Cerebellar cortex (tissue), 1 donor: ENCODE measurements at places on chromosomes 1 and 21.
A peak's percentile ranks its signal among the peaks of the same experiment; 100 is the strongest.

- no peak for DNase-seq
Observed at GRCh38 chr1:25695771-25696311, 79.2 kb downstream of the MAN1C1 start.

- DNase-seq: no peak
Observed at GRCh38 chr1:180053594-180054567, 99.3 kb downstream of the CEP350 start.

DNA sequence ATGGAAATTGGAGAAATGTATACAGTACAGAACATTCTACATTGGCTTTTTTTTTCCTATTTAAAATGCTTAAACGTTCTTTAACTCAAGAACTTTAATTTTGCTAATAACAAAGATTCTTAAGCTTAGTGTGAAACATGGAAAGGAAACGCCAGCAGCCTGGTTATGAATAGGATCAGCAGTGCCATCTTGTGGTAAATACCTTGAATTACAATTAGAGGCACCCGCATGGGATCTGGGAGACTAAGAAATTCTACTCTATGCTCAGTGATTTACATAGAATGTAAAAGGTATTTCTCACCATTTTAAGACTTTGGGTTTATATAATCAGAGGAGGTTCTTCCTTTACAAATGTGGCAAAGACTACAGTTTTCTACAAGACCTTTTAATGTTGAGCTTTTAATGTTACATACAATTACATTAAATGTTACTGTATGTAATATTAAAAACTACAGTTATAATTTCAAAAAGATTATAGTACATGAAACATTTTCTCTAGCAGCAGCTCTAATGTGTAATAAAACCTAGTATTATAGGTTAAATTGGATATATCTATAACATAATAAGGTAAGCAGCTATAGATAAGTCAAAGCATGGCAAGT is 32.1 kb upstream of the APOBEC4 start:
- DNase-seq: peak; percentile 42

DNA sequence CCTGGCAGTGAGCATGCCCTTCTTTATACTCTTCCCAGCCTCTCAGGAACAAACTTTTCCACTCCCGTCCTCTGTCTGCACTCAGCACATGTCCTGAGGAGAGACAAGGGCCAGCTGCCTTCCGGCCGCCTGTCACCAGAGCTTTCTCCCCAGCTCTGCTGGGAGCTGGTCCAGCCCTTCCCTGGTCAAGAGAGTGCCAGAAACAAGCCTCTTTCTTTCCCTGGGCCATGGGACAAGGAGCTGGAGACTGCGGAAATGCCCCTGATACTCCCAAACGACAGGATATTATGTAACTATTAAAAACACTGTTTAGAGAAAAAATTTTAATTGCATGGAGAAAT is 10.4 kb downstream of the LAMB3 start:
- peak; percentile 30 for DNase-seq

DNA sequence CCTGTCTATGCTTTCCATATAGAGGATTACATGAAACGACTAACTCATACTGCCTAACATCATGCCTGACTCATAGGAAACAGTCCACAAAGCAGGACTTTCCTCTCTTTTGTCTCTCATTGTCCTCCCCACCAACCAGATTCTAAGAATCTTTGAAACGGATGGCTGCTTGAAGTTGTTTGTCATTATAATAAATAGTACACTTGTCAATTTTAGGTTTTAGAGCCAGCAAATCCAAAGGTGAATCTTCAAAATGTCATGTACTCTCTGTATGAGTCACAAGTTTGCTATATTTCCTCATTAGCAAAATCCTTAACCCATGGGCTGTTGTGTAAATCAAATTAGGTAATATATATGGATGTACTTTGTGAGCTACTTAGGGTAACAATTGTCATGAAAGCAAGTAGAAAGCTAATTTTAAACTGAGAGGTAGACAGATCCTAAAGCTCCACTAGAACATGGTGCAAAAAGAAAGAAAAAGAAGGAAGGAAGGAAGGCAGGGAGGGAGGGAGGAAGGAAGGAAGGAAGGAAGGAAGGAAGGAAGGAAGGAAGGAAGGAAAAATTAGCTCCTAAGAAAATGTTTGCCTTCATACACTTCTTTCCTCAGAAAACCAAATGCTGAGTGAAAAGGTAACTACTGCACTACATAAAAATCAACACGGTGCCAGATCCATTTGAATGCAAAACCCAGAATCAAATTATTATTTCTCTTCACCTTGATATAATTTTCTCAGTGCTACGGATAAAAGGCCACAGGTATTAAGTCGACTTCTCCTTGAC is 129.5 kb upstream of the PRMT6 start:
- peak; percentile 14 for DNase-seq

GRCh38 chr21:35855484-35855883 is 204.8 kb downstream of the SETD4 start:
- no peak for DNase-seq

GRCh38 chr1:77899647-77900320 is 11.4 kb downstream of the NEXN start:
- no peak for DNase-seq

GRCh38 chr1:209613400-209614150 is 30.1 kb downstream of the CAMK1G start:
- DNase-seq: no peak

GRCh38 chr1:234271243-234271606 is 102.0 kb upstream of the COA6 start:
- DNase-seq: no peak

- no peak for DNase-seq
Observed at GRCh38 chr1:112711670-112712069, 3.5 kb downstream of the PPM1J start.

GRCh38 chr1:79373481-79374125 is 367.1 kb upstream of the ADGRL4 start:
- DNase-seq: peak; percentile 4

DNA sequence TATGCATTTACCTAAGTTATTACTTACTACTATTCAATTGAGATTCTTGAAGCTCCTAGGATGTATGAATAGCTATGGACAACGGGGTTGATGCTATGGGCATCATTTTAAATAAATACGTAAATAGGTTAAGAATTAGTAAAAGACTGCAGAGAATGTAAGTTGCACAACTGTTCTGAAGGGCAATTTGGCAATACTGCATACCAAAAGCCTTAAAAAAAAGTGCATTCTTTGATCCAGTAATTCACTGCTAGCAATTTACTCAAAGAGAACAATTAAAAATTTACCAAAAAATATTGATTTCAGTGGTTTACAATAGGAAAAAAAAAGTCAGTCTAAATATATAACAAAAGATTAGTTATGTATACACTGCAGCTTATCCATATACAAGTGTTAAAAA is 3.5 kb downstream of the ARPC5 start:
- DNase-seq: no peak

GRCh38 chr1:208868554-208868953 is 624.4 kb upstream of the PLXNA2 start:
- DNase-seq: no peak

GRCh38 chr21:45550522-45551210 is 8.4 kb upstream of the SLC19A1 start:
- DNase-seq: no peak

DNA sequence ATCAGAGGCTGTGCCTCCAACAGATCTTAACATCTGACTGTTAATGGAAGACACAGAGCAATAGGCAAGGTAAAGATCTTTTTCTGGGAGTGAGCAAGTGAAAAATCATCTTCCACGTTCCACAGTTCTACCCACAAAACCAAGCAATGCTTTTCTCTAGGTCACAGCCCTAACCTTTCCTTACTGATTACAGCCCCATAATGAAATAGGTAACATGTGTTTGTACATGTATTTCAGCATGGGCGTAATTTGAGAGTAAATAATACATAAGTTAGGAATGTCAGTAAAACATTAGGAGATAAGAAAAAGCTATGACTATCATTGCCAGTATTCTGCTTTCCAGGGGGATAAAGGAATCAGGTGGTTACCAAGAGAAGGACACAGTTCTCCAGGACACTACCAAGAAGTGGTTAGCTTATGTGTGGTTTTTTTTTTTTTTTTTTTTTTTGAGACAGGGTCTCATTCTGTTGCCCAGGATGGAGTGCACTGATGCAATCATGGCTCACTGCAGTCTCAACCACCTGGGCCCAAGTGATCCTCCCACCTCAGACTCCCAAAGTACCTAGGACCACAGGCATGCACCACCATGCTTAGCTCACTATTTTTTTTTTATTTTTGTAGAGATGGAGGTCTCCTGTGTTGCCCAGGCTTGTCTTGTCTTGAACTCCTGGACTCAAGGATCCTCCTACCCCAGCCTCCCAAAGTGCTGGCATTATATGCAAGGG is 72.0 kb downstream of the DAP3 start:
- DNase-seq: no peak

GRCh38 chr1:227938911-227939790 is 8.6 kb downstream of the WNT9A start:
- DNase-seq: no peak

DNA sequence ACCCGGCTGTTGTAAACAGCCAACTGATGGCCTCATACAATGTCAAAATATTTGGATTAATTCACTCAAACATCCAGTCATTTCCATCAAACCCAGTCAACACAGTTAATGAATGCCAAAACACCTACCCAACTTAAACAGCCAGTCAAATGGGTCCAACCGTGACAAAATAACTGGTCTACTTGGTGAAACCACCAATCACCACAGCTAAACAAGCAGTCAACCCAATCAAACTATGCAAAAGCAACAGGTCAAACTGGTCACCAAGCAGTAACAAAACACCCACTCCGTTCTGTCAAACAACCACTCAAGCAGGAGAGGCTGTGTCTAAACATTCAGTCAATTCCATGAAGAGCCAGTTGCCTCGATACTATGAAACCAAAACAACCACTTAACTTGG is 119.2 kb downstream of the FOXD2 start:
- no peak for DNase-seq

- DNase-seq: no peak
Observed at GRCh38 chr1:94778808-94779207, 41.3 kb upstream of the SLC44A3 start.

DNA sequence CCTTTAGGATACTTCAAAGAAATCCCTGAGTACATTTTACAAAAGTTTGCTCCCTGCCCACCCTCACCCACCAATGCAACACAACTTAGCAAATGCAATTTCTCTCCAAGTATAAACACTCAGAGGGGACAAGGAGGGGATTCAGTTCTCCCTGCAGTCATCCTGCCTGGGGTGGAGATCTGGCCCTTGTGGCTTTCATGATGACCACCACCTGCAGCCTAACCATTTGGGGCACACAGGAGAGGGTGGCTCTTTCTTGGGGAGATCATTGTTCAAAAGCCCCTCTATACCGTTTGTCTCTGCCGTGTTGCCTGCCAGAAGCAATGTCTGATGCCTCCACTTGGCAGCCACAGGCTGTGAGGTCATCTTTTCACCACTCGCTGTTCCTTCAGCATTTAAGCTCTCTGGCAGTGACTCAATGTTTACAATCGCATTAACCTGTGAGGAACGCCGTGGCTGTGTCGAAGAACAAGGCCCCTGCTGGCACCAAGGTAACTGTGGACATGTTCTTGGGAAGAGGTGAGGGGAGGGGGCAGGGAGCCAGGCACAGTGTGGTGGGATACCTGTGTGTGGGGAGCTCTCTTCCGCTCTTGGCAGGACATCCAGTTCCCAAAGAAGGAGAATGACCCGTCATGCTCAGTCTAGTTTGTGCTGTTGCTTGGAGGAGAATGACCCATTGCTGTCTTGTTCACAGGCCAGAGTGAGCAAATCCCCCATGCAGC is 103.9 kb upstream of the DUSP10 start:
- peak; percentile 7 for DNase-seq

DNA sequence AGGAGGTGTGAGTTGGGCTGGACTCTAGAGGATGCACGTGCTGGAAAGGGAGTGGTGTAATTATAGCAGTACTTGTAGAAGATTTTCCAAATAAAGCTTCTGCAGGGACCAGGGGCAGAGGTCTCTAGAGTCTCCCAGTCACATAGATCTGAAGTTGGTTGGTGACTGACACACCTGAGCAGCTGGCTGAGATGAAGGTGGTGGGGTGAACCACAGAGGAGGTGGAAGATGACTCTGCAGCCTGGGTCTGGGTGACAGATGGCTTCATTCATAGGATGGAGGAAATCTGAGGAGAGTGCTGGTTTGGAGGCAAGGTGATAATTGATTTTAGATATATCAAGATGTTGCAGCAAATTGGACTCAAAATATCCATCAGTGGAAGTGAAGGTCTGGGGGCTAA is 178.9 kb upstream of the IVNS1ABP start:
- no peak for DNase-seq
